ENCODE measurements at places on chromosomes 6 and 20.

- DNase-seq, result no peak
Observed at GRCh38 chr6:163347021-163347446, 67.5 kb upstream of the QKI start.

DNA sequence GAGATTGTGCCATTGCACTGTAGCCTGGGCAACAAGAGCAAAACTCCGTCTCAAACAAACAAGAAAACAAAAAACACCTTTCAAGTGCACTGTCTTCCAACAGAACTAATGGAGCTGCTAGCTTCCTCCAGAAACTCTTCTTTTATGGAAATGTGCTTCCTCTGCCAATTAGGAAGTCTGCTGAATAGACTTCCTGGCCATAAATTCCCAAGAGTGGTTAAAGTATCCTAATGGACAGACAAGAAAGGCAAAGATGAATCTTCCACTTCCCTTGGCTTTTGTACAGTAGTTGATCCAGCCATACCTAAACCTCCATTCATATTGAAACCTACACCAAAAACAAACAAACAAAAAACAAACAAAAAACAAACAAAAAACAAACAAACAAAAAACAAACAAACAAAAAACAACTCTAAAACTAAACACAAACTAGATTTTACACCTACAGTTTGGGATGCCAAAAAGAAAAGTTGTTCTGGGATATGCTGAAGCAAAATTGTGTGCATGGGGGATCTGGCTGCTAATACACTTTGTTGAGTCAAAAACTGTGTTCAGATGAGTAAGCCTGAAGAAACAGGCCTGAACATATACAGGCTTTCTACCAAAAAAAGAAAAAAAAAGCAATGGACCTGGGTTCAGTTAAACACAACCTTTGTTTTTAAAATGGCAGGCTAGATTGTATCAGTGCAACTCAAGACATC lies 59.8 kb upstream of the CARMIL1 start:
- DNase-seq, result no peak

DNA sequence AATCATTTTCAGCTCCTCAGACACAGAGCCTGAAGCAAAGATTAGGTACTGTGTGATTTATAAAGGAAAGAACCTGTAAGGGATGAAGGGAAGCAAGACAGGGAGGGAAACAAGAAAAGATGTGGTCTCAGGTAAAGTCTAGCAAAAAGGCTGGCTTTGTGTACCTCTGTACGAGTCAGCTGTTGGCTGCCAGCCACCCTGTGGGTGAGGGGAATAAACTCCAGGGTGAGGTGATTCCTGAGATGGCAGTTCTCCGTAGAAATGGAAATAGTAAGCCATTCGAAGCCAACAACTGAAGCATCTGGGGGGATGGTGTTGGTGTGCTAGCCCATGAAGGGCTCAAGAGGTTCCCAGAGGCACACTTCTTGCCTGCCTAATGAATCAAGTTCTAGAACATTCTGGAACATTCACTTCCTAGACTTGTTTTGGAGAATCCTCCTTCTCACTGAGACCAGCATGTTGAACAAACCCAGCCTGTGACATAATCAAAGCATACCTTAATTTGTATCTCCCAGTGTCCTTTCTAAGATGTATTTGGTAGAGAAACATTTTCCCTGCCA lies 10.6 kb upstream of the TTPAL start:
- no peak for DNase-seq

- DNase-seq, result no peak
Observed at GRCh38 chr20:13325796-13326340, 104.8 kb downstream of the ISM1 start.
